Endodermal cell (in vitro differentiated cells): ENCODE measurements at places on chromosomes 7 and 10.

GRCh38 chr7:114405427-114405826 is 9.2 kb upstream of the FOXP2 start:
- DNase-seq, result no peak

DNA sequence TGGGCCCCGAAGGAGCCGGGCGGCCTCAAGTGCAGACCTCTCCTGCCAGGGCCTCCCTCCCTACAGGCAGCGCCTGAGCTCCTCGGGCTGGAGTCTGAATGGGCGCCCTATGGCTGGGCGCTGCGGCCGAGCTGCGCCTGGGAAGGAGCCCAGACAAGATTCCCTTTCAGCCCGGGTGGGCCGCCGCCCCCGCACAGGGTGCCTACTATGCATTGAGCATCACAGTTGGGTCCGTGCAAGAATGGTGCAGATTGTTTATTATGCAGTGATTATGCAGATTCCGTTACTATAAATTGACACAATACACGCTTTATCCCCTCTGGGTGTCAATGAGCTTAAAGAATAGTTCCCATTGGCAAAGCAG is 77.2 kb upstream of the PDGFA start:
- DNase-seq, result no peak

DNA sequence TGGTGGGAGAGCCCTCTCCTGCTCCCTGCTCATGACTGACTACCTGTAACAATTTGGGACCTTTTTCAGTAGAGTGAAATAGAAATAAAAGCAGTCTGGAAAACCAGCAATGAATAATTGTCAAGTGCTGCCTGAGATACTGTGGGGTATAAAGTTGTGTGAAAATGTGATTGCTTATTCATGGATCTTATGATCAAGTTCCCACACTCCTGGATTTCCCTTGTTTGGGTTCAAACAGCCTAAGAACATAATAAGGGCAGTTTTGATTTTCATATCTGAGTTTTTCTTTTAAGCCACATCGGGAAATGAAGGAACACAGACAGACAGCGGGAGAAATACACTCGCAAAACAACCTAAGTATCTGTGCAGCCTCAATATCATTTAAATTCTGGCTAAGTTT is 52.9 kb downstream of the CALD1 start:
- DNase-seq, result no peak

GRCh38 chr7:96061844-96062243 is 260.1 kb downstream of the SLC25A13 start:
- no peak for DNase-seq

DNA sequence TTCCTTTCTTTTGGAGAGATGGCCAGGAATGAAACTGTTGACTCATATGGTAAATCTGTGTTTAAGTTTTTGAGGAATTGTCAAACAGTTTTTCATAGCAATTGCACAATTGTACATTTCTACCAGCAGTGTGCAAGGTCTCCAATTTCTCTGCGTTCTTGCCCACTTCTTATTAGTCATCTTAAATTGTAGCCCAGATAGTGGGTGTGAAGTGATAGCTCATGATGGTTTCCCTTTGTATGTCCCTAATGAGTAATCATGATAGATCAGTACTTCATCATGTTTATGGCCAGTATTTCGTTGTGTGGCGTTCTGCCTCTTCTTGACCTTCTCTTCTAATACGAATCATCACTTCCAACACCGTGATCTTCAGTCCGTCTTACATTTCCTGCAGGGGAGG is 136.3 kb downstream of the DOCK1 start:
- no peak for DNase-seq

DNA sequence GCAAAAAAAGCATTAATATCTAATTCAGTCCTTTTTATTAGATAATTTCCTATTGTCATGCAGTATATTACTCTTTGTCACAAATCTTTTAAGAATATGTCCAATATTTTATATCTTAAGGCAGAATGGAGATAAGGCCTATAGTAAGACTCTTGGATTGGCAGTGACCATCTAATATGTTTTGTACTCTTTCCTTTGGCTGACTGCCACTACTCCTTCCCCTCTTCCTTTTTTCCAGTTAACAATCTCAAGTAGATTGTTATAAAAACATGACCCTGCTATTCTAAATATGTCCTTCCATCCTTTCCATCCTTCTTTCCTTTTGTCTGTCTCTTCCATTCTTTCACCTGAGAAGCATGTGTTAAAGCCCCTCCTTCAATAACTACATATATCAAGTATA is 92.8 kb upstream of the TMEM168 start:
- no peak for DNase-seq

- no peak for DNase-seq
Observed at GRCh38 chr7:76292213-76292573, 10.3 kb upstream of the HSPB1 start.

DNA sequence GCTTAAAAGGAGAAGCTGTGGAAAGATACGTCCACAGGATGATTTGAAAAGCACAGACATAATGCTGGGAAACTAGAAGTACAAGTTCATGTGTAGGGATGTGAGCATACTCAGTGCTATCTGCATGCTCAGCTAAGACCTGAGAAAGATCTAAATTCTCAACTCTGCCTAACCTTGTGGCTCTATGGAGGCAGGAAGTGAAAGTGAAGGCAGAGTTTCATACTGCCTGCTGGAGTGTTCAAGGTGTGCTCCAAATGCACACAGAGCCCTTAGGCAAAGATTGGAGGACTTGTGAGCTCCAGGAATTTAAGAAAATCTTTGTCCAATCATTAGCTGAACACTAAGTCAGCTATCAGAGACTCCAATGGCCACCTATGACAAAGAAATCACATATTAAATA is 190.9 kb downstream of the RNLS start:
- no peak for DNase-seq
